ENCODE measurements at places on chromosomes 6 and 20.

DNA sequence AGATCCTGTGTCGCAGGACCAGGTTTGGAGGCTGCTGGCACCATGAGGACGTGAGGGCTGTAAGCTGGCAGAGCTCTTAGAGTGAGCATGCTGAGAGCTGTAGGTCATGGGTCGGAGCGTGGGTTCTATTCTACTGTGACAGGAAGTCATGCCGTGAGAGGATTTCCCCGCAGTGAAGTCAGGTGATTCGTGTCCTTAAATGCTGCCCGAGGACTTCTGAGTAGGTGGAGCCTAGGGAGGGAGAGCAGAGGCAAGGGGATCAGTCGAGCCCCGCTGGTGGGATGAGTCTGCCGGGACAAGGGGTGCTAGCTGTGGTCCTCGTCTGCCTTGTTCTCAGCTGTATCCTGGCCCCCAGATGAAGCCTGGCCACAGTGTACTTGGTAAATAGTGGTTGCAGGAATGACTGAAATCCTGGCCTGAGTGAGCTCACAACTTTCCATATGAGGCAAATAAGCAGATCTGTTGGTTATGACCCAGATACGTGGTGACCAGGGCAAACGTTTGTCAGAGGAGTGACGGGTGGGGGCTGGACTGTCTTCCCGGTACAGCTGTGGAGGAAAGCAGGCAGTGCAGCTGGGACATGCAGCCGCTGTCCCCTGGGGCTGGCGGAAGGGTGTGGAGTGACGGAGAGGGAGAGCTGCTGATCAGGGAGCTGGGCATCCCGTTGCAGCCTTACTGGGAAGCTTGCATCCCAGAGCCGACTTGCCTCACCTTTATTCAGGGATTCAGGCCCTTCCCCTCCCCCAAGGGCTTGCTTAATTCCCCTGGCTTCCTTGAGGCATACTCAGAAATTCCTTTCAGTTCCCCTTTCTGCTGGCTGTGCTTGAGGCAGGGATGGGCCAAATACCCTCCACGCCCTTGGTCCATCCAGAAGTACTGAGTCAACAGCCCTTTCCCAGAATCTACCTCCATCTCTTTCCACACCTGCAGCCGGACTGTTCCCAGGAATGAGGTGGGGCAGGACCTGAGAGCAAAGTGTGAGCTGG lies 250.9 kb upstream of the RREB1 start:
- no peak for DNase-seq

DNA sequence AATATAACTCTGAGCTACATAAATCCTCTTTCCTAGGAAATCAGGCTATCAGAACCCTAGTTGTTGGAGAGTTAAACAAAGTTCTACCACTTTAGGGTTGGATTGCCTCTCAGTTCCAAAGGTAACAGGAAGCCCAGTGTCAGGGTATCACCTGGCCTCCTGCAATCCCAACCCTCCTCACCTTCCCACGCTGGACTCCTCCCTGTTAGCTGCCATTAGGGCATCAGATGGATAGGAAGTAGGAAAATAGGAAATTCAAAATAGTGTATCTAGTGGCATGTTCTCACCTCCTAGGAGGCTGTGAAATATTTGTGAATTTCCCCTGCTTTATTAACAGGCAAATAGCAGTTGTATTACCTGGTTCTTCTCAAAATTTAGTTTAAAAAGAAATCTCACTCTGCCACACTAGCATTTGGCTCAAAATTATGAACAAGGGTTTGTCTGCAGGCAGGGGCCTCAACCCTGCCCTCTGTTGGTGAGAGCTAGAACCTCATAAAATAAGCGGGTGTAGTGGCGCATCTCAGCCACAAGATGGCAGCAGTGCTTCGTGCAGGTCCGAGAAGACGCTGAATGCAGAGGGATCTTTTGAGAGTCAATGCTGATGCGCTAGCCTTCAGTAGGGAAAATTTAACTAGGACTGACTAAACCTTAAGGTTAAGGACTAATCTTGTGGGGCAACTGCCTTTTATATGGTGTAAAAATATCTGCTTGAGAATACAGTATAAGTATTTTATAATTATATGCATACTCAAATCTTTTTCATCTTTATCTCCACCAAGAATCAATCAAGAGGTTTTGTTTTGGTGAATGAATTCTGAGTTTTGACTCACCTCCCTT lies 209.8 kb upstream of the KCNQ5 start:
- DNase-seq, result peak; percentile 15

GRCh38 chr6:45576648-45577624 lies 199.2 kb upstream of the SUPT3H start:
- no peak for DNase-seq

- no peak for DNase-seq
Observed at GRCh38 chr6:1024587-1024986, 287.3 kb upstream of the FOXQ1 start.

- no peak for DNase-seq
Observed at GRCh38 chr6:53937461-53937860, 142.7 kb downstream of the LRRC1 start.

DNA sequence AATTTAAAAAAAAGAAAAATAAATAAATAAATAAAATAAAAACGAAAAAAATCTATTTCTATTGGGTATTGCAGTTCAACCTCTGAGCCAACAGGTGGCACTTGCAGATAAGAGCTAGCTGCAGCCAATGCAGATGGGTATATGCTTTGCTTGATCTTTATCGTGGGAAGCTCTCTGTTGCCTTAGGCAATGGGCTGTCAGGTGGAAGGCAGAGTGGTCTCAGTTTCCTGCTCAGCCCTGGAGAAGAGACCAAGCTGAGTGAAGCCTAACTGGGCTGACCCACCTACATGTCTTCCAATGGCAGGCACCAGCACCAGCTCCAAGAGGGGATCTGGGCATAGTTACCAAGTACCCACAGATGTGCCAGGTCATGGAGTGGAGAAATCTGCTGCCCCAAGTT lies 95.0 kb downstream of the AK9 start:
- DNase-seq, result no peak

- no peak for DNase-seq
Observed at GRCh38 chr6:95917034-95917433, 98.7 kb upstream of the FUT9 start.

DNA sequence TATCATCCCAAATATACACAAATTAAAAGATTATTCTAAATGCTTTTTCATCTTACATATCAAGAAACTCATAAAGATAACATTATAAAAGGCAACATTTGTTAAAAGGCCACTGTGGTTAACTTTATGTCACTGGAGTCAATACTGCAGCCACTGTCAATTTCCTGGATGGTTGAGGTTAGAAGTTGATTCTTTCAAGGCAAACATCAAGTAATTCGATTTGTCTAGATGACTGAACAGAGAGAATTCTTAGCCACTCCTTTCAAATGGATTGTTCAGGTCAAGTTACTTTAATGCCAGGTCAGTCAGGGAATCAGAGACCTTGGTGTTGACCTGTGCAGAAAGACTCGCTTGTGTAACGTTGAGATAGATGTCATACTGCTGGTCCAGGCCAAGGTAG lies 44.4 kb upstream of the SIM1 start:
- no peak for DNase-seq

DNA sequence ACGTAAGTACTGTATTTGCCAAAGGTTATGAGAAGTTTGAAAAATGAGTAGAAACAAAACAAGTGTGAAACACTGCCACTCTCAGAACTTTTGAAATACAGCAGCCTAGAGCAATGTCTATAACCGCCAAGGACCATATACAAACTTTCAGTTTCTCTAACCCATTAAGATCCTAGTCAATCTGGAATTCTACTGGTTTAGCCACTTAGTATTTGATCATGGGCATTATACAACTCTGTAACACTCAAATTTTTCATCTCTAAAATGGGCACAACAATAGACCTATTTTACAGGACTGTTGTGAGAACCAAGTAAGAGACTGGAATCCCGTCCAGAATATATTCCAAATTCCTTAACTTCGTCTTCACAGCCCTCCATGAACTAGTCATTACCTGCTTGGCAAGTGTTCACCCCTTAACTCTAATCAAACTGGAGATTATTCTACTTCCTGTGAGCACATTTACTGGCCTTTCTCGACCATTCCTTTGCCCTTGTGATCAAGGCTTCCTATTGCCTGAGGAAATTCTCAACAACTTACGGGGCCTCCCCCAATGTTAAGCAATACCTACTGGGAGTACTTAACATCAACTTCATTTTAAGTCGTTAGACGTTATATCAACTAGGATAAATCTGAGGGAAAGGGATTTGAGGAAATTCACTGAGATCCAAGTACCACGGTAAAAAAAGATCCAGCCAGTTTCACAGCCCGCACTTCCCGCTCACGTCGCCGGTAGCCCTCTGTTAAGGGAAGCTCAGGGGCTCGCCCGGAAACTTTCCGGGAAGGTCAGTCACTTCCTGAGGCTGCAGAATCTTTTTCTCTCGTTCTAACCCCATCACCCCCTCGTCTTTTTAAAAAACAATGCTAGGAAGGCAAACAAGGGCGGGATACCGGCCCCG lies 1.1 kb downstream of the EIF2S2 start:
- no peak for DNase-seq

- DNase-seq, result no peak
Observed at GRCh38 chr6:111818539-111819226, 54.6 kb downstream of the FYN start.

GRCh38 chr20:34164381-34164984 lies 52.4 kb upstream of the EIF2S2 start:
- DNase-seq, result no peak

DNA sequence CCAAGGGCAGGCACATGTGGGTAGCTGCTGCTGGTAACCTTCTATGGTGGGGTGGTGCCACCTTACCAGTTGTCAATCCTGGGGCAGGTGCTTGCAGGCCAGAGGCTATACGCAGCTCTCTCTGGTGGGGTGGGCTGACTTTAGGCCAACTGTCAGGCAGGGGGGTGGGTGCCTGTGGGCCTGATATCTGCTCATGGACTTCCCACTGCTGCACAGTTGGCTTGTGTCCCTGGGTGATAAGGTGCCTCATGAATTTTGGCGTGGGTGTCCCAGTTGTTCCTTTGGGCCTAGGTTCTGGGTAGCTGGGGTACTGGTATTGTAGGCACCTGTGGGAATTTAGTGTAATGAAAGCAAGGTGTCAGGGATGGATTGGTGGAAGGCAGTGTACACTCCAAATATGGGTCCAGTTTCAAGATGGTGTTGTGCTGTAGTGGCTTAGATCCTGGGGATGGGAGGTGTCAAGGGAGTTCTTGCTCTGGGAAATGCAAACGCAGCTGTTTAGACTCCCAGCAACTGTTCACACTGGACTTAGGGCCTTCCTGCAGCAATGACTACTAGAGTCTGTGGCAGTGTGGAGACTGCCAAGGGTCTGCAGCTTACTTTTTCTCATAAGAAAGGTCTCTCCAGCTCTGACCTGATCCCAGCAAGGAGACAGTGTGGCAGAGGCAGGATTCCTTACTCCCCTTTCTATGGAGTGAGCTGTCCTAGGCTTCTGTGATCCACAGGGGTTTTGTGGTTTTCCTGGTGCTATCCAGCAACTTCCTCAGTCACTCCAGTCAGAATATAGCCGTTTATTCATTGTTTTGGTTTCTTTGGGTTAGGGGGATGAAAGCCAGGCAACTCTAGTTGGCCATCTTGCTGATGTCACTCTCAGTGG lies 128.2 kb downstream of the CRYBG1 start:
- DNase-seq, result no peak

DNA sequence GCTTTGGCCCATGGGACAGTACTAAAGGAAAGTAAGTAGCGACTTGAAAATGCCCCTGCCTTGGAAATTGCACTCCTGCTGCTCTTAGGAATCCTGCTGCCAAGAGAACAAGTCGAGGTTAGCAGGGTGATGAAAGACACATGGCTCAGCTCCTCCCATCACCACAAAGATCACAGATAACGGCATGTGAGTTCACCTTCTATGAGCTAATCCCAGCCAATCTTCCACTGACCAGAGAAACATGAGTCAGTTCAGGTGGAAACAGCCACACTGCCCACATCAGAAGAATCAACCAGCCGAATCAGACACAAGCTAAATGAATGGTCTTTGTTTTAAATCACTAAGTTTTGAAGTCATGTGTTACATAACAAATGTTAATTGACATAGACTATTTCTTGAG lies 106.3 kb downstream of the PRKN start:
- no peak for DNase-seq

DNA sequence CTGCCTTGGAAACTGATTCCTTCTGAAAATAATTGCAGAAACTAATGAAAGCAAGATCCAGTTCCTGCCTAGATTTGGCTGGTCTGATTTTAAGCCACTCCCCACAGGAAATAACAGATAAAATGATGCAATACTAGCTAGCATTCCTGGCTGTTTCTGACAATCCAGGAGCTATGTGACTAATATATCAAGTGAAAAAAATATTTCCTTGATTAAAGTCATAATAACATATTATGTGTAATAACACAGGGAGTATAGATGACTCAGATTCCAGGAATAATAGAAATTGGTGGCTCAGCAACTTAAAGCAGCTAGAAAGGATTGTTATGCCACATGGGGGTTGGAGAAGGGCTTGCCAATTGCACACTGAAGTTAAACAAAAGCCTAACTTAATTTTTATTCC lies 182.7 kb upstream of the SALL4 start:
- no peak for DNase-seq

DNA sequence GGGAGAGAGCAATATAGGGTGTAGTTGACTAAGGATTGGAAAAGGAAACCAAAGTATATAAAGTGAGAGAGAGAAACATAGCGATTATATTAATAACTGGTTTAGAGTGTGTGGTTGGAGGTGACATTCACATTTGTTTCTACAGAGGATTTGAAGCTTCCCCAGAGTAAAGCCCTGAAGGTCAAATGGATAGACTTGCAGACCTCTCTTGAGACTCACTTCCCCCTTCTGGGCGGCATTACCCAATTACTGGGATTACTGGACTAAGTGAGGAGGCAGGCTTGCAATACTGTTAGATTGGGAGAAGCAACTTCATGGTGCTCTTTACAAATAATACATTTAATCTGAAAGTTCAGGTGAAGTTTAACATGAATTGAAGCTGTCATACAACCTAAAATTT lies 10.7 kb downstream of the FIG4 start:
- DNase-seq, result no peak

GRCh38 chr20:58700823-58701222 lies 8.2 kb downstream of the NPEPL1 start:
- no peak for DNase-seq

DNA sequence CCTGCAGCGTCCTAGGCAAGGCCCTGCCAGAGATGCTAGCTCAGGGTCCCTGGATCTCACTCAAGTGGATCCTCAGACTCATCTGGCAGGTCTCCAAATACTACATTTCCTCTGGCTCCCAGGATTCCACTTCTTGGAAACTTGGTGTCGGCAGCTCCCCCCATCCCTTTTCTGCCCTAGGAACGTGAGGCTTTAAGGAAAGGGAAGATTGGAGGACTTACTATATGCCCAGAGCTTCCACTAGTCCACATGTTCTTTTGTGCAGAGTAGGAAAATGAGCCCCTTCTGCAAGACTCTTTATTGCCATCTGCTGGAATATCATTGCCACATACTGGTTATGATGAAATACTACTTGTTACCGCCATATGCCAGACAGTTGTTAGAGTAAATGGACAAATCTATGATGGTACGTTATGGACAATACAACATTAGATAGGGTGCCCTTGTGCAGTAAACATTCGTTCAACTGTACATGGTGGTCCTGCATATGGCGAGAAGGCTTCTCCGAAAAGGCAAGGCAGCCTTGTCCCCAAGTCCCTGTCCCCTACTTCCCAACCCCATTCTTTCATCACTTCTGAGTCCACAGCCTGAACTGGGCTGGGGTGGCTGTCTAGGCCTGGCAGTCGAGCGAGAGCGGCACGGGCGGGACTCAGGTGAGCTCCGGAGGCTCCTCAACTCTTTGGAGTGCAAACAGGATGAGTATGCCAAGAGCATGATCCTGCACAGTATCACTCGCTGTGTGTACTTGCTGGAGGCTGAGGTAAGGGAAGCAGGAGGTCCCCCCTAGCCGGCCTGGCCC lies 780 bp downstream of the ARMC12 start:
- DNase-seq, result peak; percentile 22

GRCh38 chr6:140046016-140046632 lies 671.7 kb upstream of the CITED2 start:
- no peak for DNase-seq

Measured in NCI-H2081 treated with DMSO at 0.1 percent for 48 hours (cell line).